Stimulated activated CD8-positive, alpha-beta memory T cell treated with anti-CD3 and anti-CD28 coated beads, Interleukin-15, amount 100 ng/mL, for 24 hours (primary cell): ENCODE measurements at places on chromosomes 13 and 19.

DNA sequence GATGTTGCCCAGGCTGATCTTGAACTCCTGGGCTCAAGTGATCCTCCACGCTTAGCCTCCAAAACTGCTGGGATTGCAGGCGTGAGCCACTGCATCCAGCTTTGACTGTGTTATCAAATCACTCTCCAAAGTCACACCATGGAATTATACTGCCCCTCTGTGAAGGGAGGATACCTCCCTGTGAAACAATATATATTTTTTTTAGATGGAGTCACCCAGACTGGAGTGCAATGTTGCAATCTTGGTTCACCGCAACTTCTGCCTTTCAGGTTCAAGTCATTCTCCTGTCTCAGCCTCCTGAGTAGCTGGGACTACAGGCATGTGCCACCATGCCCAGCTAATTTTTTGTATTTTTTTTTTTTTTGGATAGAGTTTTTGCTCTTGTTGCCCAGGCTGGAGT lies 7.7 kb downstream of the TYK2 start:
- DNase-seq: no peak

- no peak for DNase-seq
These were observed 13.1 kb upstream of the TMEM161A start for GRCh38 chr19:19151418-19151817.

DNA sequence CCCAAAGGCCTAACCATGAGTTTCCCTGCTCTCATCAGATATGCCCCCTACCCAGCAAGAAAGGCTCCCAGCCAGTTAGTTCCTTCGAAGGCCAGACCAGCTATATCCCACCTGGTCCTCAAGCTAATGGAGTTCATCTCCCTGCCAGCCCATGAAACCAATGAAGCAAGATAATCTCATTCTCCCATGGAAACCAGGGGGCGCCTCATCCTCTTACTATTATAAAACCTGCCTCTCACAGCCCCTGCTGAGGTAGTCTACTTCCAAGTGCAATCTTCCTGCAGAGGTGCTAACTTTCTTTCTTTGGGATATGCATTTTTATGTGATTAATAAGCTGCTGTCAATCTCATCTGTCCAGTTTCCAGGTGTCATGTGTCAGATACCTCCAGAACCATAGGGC lies 34.0 kb upstream of the ZNF573 start:
- DNase-seq: no peak

- peak; percentile 39 for DNase-seq
These were observed at the start of gene GAMT for GRCh38 chr19:1401138-1401888. Gene GAMT, minus strand, starts transcription at chr19:1401542. Its CDS starts 66 bp downstream, at chr19:1401476.

GRCh38 chr13:39804332-39805210 lies 149.1 kb downstream of the COG6 start:
- DNase-seq: no peak

- DNase-seq: no peak
These were observed 1.6 kb upstream of the ADAMTS10 start for GRCh38 chr19:8611877-8612806.

GRCh38 chr19:28981518-28981917 lies 231.4 kb downstream of the UQCRFS1 start:
- DNase-seq: no peak

DNA sequence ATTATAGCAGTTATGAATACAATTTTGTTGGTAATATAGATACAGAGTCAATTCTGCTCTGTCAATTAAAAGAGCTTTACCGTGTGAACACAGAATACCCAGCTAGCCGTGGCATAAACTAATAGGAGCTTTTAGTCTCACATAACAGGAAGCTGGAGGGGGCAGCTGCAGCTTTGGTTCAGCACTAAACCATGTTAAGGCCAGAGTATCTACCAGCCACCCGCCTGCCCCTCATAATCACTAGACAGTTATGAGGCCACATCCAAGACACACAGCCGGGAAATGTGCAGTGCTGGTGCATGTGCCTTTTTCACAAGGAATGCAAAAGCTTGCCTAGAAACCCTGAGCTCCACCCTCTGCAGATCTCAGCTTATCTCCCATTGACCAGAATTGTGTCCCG lies 62.3 kb downstream of the SGCG start:
- no peak for DNase-seq
